Activated naive CD4-positive, alpha-beta T cell treated with anti-CD3 and anti-CD28 coated beads, Interleukin-2, amount 50 U/mL, for 72 hours (primary cell): ENCODE measurements at places on chromosomes 5 and 9. TPM values are rescaled to one million over a fixed set of nuclear protein-coding genes. Genes with fewer than 3 reads are reported as not detected.

The MACROH2A1 gene
- 90.2 TPM for total RNA-seq

GRCh38 chr5:68191083-68191791 lies 24.3 kb upstream of the PIK3R1 start:
- no peak for DNase-seq

The ZNF879 gene
- 2.0 TPM for total RNA-seq

The SPINK6 gene
- not detected for total RNA-seq

- no peak for DNase-seq
Observed at GRCh38 chr5:75260708-75261107, 24.0 kb upstream of the ANKRD31 start.

GRCh38 chr9:22622815-22623214 lies 176.2 kb downstream of the DMRTA1 start:
- no peak for DNase-seq

The IRX1 gene
- total RNA-seq = not detected

GRCh38 chr9:8734760-8735159 lies 935.2 kb upstream of the DMAC1 start:
- DNase-seq = no peak

The NOXA1 gene
- not detected for total RNA-seq

DNA sequence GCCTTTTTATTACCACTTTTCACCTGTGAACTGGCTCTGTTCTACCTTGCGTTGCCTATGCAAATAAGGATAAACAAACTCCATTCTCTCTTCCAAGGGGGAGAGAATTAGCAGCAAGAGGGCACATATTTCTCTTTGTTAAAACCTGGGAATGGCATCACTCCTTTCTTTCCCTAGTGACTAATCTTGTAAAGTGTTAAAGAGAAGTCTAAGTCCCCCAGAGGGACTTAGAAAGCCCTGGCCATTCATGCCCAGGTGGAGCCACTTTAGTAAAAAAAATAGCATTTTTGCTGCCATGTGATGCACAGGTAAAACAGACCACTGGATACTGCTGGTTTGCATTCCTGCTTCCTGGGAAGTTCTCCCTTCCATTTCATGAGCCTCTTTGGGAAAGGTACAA lies 148.4 kb downstream of the MAN2A1 start:
- DNase-seq = no peak

The NEUROG1 gene
- not detected for total RNA-seq

DNA sequence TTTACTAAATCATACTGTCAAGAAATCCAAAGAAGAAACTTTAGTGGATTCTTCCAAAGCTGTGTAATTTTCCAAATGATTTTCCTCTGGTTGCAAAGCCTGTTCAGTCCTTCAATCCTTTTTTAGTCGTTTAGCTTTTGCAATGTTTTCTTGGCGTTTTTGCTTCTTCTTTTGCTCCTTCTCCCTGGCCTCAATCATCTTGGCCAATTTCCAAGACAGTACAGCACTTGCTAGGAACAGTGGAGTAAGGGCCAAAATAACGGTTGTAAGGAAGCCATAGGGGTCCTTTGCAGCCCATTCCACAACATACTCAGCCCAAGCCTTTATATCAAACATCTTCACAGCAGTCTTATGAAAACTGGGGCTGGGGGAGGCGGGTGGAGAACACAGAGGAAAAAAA lies 2.4 kb downstream of the SMIM15 start:
- no peak for DNase-seq
